ENCODE measurements at places on chromosomes 2 and 18. TPM values are rescaled to one million over a fixed set of nuclear protein-coding genes. Genes with fewer than 3 reads are reported as not detected.

Gene DNAJC27
- 3.9 TPM for total RNA-seq

Gene COLEC12
- total RNA-seq = 297 TPM

Gene TUBA3E
- not detected for total RNA-seq

Gene CRYBA2
- not detected for total RNA-seq

Gene CHST10
- total RNA-seq = 12.5 TPM

Gene AKAIN1
- not detected for total RNA-seq

Gene CD8A
- not detected for total RNA-seq

Gene LYG2
- not detected for total RNA-seq

Gene CNGA3
- total RNA-seq = 0.12 TPM

Gene WIPF1
- 27.4 TPM for total RNA-seq

Gene CROCC2
- 0.81 TPM for total RNA-seq

Gene C18orf54
- 4.1 TPM for total RNA-seq

Gene LHCGR
- not detected for total RNA-seq

Gene PDCD1
- not detected for total RNA-seq

Gene PLA2R1
- 30.8 TPM for total RNA-seq

Gene ABCG5
- not detected for total RNA-seq

Gene HJURP
- 2.6 TPM for total RNA-seq

Gene LOXHD1
- not detected for total RNA-seq

Gene CD207
- not detected for total RNA-seq

Gene NCKAP5
- total RNA-seq = 0.85 TPM

Gene SLC16A14
- total RNA-seq = under 0.01 TPM

Gene SKOR2
- total RNA-seq = not detected

Gene MC2R
- not detected for total RNA-seq

Gene KHK
- total RNA-seq = 0.32 TPM

Gene ERBB4
- total RNA-seq = under 0.01 TPM

Gene ASNSD1
- total RNA-seq = 62.2 TPM

Gene ARL5A
- 51.2 TPM for total RNA-seq

Gene SETBP1
- total RNA-seq = 32.0 TPM

Gene HTR2B
- total RNA-seq = 0.61 TPM

Gene SCN2A
- 0.36 TPM for total RNA-seq

Gene UCN
- total RNA-seq = 0.85 TPM

Gene DTYMK
- 11.4 TPM for total RNA-seq

Gene GRP
- not detected for total RNA-seq

Gene SMIM21
- not detected for total RNA-seq

Gene RASGRP3
- 26.9 TPM for total RNA-seq

Measured in hair follicle dermal papilla cell (primary cell).